ENCODE measurements at places on chromosomes 3 and 15.

- no peak for DNase-seq
These were observed 979.0 kb downstream of the ROBO1 start for GRCh38 chr3:78788839-78789238.

- no peak for DNase-seq
These were observed 541 bp downstream of the RPS27L start for GRCh38 chr15:63156755-63157117.

GRCh38 chr15:45777781-45778180 is 143.0 kb downstream of the SQOR start:
- no peak for DNase-seq

- DNase-seq: no peak
These were observed 526.4 kb upstream of the DPPA4 start for GRCh38 chr3:109863701-109864100.

DNA sequence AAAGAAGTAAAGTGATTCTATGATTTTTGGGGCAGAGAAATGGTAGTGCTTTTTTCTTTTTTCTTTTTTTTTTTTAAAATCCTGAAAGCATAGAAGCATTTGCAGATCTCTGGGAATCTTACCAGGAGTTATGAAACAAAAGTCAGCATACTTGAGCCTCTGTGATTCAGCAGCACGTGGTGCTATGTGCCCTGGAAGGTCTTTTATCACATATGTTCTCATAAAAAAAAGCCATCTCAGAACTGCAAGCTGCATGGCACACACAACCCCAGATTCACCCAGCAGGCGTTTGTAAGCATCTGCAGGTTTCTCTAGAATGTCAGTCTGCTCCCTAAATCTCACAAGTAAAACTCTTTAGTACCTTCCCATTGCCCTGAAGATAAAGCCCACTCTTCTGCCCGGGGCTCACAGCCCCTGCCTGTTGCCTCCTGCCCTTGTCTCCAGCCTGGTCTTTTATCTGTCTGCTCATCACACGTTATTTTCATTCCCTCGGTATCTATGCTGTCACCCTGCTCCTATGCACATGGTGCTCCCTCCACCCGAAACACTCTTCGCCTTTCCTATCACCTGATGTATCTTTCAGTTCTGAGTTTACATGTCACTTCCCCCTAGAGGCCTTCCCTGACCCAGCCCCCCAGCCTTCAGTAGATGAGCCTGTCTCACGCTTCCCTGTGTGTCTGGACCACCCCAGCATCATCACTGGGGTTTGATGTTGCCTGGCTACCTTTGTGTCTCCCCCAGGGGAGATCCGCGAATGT is 72.4 kb downstream of the CHDH start:
- no peak for DNase-seq

GRCh38 chr15:63977119-63977518 is 69.2 kb downstream of the DAPK2 start:
- no peak for DNase-seq

- no peak for DNase-seq
These were observed 18.9 kb downstream of the SRGAP3 start for GRCh38 chr3:9230596-9230995.

Measured in stimulated activated CD8-positive, alpha-beta memory T cell treated with anti-CD3 and anti-CD28 coated beads, Interleukin-4, amount 100 ng/mL, for 24 hours (primary cell).